B cell (primary cell): ENCODE measurements at places on chromosomes 4 and X. TPM values are rescaled to one million over a fixed set of nuclear protein-coding genes. Genes with fewer than 3 reads are reported as not detected.
A peak's percentile ranks its signal among the peaks of the same experiment; 100 is the strongest.

GRCh38 chrX:31265383-31265782, 193.5 kb upstream of the FTHL17 start:
- DNase-seq = no peak

PCYT1B gene
- total RNA-seq = not detected in 2 replicates

DNA sequence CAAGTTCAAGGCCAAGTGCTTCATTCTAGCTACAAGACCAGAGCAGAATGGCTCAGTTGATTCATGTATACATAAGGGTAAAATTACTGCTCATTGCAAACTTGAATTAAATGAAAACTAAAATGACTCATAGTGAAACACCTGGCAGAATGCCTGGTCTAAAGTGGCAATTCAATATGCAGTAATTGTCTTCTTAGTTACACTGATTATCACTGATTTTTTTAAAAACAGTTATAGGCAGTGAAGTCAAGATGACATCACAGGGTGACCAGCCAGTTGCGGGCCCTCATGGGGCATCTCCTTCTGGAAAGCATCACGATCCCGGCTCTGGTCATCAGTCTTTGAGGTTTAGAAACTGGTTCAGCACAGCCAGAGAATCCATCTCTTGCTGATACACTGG, 154.2 kb downstream of the RAB28 start:
- DNase-seq = no peak

ARHGAP36 gene
- total RNA-seq = not detected in 2 replicates

- no peak for DNase-seq
Measured at GRCh38 chr4:67037504-67038227, 507.6 kb downstream of the CENPC start.

QRFPR gene
- total RNA-seq = not detected in 2 replicates

DNA sequence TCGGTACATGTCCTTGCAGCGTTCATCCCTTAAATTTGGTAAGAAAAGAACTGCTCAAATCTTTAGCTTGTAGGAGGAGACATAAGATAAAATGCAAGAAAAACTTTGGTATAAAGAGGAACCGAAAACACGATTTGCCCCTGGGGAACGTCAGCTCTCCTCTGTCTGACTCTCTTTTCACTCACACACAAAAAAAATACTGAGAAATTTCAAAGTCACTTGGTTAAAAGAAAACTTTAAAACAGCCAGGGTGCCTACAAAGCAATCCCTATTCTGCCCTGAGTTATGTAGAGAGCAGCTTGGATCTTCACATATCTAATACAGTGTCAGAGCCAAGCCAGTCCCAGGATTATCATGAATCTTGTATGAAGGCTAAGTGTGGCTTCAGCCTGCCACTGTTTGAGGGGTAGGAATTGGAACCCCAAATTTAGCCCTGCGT, 248.5 kb upstream of the CXXC4 start:
- peak; percentile 71 for DNase-seq
